ENCODE measurements at places on chromosomes 12 and 14. TPM values are rescaled to one million over a fixed set of nuclear protein-coding genes. Genes with fewer than 3 reads are reported as not detected.

- DNase-seq = no peak
These were observed 115.7 kb upstream of the ARID2 start for GRCh38 chr12:45613855-45614254.

- peak; percentile 91 for DNase-seq
These were observed 56.4 kb downstream of the PITPNM2 start for GRCh38 chr12:123094349-123095077.

- no peak for DNase-seq
These were observed 7.5 kb downstream of the RIMBP2 start for GRCh38 chr12:130708648-130709047.

PMEL gene
- 0.26 TPM for total RNA-seq

- DNase-seq = no peak
These were observed 1.7 kb downstream of the B4GALNT3 start for GRCh38 chr12:461425-461824.

- peak; percentile 42 for DNase-seq
These were observed 214.3 kb upstream of the PDE3A start for GRCh38 chr12:20154052-20154451.
